RCC 7860 (cell line): ENCODE measurements at places on chromosomes 7 and 10.
A peak's percentile ranks its signal among the peaks of the same experiment; 100 is the strongest.

GRCh38 chr10:85168243-85168642 is 839.9 kb downstream of the CCSER2 start:
- no peak for DNase-seq

- DNase-seq: no peak
Measured at GRCh38 chr10:97020452-97021400, 165.0 kb downstream of the SLIT1 start.

DNA sequence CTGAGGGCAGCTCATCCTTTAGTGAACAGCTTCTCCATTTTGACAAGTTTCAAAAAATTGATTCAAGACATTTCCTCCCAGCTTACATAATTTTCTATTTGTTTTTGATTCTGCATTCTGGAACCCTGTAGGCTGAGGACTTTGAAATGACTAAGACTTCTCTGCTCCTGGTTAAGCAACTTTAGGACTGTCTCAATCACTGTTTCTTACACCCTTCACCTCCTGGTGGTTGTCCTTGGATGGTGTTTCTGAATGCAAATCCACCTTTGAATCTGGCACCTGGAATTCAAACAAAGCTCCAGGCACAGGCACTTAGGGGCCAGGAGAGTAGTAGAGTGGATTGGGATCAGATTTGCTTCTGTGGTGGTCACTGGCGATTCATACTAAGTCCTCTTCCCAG is 595.5 kb downstream of the LRMDA start:
- DNase-seq: no peak

DNA sequence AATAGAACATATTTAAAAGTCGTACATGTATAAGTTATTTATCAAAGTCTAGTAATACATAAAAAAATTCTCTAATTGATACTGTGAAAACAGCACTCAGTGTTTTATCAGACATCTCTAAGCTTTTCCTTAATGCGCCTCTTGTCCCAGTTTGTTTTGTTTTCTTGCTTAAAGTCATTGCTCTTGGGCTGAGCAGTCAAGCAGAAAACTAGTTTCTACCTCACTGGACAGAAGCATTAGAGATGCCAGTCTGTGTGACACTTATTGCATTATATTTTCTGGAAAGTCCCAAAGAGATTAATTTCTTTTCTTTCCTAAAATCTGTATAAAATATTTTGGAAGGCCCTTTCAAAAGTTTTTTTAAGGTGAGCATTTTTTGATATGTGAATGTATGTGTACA is 236.2 kb downstream of the PCLO start:
- DNase-seq: peak; percentile 35

DNA sequence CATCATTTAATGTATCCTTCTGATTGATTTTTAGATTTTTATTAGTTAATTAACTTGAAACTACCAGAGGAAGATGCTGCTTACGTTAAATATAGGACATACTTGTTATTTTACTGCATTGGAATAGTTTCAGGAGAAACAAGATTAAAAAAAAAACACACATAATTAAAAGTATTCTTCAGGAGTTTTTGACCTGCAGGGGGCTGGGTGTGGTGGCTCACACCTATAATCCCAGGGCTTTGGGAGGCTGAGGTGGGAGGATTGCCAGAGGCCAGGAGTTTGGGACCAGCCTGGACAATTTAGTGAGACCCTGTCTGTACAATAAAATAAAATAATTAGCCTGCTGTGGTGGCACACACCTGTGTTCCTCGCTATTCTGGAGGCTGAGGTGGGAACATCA is 10.7 kb downstream of the CBLL1 start:
- DNase-seq: no peak

DNA sequence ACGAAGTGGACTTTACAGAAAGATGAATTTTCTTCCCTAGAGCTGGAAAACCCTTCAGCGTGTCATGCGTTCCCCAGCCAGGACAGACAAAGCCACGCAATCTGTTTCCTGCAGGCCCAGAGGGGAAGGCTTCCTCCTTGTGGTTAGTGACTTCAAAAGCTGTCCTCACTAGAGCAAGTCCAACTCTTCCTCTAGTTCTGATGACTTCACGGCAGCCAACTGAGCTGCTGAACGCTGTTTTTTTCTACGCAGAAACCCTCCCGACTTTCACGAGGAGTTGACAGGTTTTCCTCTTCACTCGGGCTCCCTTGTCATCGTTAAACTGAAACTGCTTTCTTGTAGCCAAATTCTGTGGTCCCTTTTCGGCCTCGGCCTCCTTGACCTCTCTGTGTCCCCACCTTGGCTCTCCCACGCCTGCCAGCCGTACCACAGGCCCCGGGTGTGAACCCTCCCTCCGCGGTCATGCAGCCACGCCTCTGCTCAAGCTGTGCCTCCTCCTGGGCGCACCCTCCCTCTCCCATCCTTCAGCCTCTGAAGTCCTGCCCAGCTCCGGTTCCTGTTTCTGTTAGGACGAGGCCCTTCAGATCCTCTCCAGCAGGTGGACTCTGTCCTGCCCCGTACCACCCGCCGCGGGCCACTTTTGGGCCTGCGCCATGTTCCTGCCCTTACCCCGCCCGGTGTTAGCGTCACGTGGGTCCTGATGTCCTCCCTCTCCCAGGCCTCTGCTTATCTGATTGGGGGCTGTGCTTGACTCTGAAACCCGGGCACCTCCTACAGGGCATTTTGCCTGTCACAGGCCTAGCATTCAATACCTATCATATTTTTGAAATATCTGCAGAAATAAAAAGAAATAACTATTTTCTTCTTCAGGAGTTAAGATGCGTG is 39.3 kb downstream of the CUX1 start:
- DNase-seq: peak; percentile 97

GRCh38 chr7:138097064-138097741 is 20.9 kb downstream of the AKR1D1 start:
- peak; percentile 35 for DNase-seq

- DNase-seq: no peak
Measured at GRCh38 chr7:45256775-45257174, 99.2 kb downstream of the RAMP3 start.

DNA sequence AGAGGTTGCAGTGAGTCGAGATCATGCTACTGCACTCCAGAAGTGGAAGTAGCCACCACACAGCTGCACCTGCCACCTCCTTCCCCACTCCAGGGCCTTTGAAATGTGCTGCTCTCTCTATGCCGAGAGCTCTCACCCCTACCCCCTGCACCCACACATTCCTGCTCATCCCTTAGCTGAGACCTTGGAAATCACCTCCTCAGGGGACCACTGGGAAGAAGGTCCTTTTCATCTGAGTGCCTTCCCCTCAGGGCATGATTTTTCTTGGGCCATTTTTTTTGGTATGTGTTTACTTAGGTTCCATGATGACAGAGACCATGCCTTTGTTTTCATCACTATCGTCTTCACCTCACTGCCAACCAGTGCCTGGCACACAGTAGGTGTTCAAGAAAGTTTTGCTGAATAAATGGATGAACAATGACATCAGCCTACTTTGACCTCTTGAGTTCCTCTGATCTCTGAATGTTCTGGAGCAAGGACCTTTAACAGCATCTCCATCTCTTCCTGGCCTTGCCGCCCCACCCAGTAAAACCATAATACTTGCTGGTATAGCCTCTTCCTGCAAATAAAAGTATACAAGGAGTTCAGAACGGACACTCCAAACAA is 166.6 kb upstream of the KLF14 start:
- no peak for DNase-seq

DNA sequence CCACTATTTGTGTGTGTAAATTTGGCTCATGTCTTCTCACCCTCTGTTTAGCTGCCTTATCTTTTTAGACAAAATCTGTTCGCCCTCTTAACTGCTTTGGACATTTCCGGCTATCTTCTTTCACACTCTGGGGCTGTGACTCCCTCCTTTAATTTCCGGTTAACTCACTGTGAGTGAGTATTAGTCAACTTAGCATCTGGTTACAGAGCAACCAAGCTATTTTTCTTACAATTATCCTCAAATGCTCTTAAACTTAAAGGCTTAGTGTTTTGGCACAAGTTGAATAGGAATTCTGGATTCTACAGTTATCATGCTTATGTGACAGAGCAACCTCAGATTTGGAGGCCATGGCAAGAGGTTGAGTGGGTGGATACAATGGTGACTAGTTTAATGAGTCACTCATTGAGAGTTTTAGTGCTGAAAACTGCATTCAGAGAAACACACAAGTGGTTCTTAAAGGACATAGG is 177.6 kb upstream of the SEMA3A start:
- peak; percentile 82 for DNase-seq

- DNase-seq: no peak
Measured at GRCh38 chr10:112756235-112756527, 193.9 kb upstream of the TCF7L2 start.

DNA sequence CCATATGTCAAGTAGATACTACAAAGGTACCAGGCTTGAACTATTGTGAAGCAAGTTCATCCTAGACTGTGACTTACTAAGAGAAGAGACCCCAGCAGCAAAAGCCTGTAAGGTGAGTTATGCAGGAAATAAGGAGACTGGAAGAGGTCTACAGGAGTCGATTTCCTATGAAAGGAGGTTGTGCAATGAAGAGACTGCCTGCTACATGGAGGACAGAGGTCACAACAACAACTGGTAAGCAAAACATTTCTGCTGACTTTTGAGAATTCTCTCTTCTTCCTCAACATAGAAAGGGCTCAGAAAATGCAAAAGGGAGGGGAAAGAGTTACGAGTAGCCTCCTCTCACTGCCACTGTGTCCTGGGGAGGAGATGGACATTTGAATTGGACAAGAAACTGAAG is 42.4 kb downstream of the PDK4 start:
- no peak for DNase-seq

GRCh38 chr10:69854511-69855345 is 53.0 kb downstream of the COL13A1 start:
- no peak for DNase-seq

GRCh38 chr10:100969187-100970075 is at the start of gene SEMA4G:
Gene SEMA4G (plus strand): TSS chr10:100969504. CDS start chr10:100972913, 3,409 bp downstream.
- no peak for DNase-seq

- no peak for DNase-seq
Measured at GRCh38 chr10:33746836-33747268, 412.4 kb upstream of the NRP1 start.

- no peak for DNase-seq
Measured at GRCh38 chr7:1964211-1964912, 268.4 kb downstream of the MAD1L1 start.

DNA sequence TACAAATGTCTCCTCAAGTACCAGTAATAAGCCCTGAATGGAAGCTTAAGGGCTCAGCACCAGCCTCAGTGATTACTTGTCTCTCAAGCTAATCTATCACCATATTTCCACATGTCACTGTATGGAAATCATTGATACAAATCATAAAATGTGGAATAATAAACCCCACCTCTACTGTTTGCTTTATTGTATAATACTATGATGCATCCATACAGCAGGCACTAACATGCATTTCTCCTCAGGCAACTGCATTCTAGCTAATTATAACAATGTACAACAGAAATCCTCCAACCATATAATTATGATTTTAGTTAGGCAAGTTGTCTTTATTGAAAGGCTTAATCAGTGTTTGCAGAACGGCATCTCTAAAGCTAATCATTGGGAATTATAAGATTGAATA is 26.2 kb downstream of the CRPPA start:
- DNase-seq: no peak

DNA sequence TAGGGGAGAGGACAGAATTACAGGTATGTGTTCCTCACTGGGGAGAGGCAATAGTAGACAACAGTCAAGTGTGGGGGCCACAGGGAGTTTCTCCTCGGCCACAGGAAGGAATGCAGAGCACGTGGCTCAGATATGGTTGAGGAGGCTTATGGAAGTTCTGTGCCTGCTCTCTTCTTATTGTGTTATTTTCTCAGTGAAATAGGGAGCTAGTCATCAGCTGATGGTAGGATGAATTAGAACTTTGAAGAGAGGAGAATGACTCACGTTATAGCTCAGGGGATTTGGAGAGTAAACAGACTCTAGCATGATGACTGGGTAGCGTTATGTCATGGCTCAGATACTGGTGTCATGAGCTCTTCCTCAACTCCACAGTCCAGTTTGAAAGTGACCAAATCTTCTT is 308.3 kb upstream of the IGFBP3 start:
- peak; percentile 93 for DNase-seq

- no peak for DNase-seq
Measured at GRCh38 chr10:74645692-74646091, 180.7 kb upstream of the KAT6B start.

GRCh38 chr10:26025523-26025922 is 91.5 kb downstream of the MYO3A start:
- DNase-seq: no peak

GRCh38 chr7:88217675-88218428 is 2.0 kb downstream of the SRI start:
- DNase-seq: peak; percentile 18

DNA sequence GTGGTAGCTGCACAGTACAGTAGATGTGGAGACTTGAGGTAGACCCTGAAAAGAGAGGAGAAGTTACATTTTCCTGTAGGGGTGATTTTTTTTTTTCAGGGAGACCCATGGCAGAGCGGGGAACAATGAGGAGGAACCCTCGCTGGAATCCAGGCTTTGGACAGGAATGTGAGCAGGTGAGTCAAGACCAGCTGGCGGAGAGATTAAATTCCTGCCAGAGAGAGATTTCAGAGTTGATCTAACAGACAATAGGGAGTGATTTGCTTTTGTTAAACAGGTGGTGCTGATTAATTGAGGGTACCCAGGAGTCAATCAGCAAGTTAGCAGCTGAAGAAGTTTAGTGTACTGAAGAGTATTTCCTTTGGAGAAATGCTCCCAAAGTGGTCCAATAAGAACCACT is 41.6 kb upstream of the MINDY3 start:
- no peak for DNase-seq
